ENCODE measurements at places on chromosomes 12 and 14. TPM values are rescaled to one million over a fixed set of nuclear protein-coding genes. Genes with fewer than 3 reads are reported as not detected.
A peak's percentile ranks its signal among the peaks of the same experiment; 100 is the strongest.

GYS2 gene
- 0.42 TPM for polyA plus RNA-seq

WASHC4 gene
- 83.0 TPM for polyA plus RNA-seq

CLMN gene
- polyA plus RNA-seq: 12.6 TPM

ADAMTS20 gene
- polyA plus RNA-seq: 0.24 TPM

SIX6 gene
- not detected for polyA plus RNA-seq

RTL1 gene
- 0.13 TPM for polyA plus RNA-seq

C12orf50 gene
- polyA plus RNA-seq: 0.39 TPM

EIF2S3B gene
- polyA plus RNA-seq: 1.9 TPM

GRCh38 chr12:46549527-46550265 is 177.1 kb upstream of the SLC38A2 start:
- no peak for DNase-seq

DNA sequence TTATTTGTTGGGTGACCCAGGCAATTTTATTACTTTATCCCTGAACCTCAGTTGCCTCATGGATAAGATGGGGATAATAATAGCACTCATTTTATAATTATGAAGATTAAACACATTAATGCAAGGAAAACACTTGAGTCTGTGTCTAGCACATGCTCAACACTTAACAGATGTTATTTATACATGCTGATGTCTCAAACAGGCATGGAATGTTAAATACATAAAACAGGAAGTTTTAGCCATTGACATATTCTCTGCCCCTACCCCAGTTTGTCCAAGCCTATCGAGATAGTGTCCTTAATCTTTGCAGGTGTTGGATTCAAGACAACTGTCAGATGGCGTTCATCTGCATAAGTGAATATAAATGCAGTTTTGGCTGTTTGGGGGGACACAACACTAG is 109.8 kb downstream of the SCAF11 start:
- no peak for DNase-seq

- no peak for DNase-seq
Measured at GRCh38 chr14:34007902-34008301, 57.0 kb upstream of the EGLN3 start.

- peak; percentile 90 for DNase-seq
Measured at GRCh38 chr14:68627868-68628604, 164.8 kb downstream of the ZFP36L1 start.

GRCh38 chr12:122866379-122866778 is 29.5 kb downstream of the VPS37B start:
- peak; percentile 17 for DNase-seq

DNA sequence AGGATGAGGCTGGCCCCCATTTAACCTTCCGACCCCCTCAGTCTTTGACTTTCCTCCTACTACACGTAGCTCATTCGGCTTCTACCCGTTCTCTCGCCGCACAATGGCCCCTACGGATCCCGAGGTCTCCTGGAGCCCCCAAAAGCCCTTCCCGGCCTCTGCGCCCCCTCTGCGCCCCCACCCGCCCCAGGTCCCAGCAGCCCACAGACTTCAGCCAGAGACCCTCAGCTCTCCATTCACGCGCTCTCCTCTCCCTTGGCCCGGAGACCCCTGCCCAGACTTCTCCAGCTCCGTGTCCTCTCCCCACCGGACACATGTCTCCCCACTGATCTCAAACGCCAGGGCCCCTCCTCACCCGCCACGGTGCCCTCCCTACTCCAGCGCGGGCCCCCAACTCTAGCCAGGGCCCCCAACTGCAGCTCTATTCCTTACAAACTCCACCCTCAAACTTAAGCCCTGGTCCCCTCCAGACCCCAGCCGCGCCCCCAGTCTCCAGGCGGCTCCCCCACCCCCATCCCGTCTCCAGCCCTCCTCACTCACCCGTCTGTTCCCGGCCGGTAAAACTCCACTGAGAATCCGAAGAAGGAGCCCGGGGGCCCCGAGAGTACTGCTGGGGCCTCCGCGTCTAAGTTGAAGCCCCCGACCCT is 502 bp downstream of the ITGA5 start:
- DNase-seq: no peak

GRCh38 chr14:93736378-93737014 is 51.8 kb downstream of the PRIMA1 start:
- DNase-seq: no peak

DNA sequence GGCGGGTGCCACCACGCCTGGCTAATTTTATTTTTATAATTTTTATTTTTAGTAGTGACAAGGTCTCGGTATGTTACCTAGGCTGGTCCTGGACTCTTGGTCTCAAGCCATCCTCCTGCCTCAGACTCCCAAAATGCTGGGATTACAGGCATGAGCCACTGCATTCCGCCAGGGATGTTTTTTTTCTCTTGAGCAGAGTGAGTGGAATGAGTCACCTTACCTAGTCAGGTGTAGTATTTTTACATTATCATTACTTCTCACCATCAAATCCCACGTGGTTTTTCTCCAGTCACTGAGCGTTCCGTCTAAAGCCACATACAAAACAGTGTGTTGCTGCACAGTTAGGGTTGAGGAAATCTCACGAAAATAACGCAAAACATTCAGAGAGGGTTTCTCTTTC is 870 bp upstream of the TBPL2 start:
- no peak for DNase-seq

GRCh38 chr14:31209605-31210004 is 2.0 kb upstream of the HECTD1 start:
- DNase-seq: no peak

- DNase-seq: peak; percentile 76
Measured at GRCh38 chr12:132270969-132271754, 58.2 kb downstream of the GALNT9 start.

DNA sequence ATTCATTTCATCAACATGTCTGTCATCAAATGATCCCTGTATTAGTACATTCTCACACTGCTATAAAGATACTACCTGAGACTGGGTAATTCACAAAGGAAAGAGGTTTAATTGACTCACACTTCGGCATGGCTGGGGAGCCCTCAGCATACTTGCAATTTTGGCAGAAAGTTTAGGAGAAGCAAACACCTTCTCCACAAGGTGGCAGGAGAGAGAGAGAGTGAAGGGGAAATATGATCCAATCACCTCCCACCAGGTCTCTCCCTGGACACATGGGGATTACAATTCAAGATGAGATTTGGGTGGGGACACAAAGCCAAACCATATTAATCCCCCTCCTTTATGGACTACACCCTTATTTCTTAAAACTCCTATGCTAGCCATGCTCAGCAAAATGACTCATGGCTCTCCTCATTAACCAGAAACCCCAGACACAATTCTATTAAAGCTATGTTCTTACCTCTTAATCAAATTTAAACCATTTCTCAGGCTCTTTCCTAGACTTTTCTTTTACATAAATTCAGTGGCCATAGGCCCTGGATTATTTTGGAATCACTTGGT is 932.3 kb downstream of the FLRT2 start:
- DNase-seq: no peak

DNA sequence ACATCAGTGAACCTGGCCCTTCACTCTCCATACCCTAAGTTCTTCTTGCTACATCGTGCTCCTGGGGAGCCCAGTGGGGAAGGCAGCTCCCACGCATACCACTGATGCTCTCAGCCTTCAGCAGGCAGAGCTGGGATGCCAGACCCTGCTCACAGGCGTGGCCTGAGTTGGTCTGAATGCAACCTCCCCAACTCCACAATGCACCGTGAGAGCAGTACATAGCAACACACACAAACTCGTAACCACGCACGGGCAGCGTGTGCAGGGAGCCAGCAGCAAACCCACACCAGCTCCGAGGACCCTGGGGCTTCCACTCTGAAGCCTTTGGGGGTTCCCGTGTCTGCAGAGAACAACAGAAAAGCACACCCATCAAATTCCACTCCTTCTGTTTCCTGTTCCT is 37.3 kb downstream of the ANO2 start:
- no peak for DNase-seq

DNA sequence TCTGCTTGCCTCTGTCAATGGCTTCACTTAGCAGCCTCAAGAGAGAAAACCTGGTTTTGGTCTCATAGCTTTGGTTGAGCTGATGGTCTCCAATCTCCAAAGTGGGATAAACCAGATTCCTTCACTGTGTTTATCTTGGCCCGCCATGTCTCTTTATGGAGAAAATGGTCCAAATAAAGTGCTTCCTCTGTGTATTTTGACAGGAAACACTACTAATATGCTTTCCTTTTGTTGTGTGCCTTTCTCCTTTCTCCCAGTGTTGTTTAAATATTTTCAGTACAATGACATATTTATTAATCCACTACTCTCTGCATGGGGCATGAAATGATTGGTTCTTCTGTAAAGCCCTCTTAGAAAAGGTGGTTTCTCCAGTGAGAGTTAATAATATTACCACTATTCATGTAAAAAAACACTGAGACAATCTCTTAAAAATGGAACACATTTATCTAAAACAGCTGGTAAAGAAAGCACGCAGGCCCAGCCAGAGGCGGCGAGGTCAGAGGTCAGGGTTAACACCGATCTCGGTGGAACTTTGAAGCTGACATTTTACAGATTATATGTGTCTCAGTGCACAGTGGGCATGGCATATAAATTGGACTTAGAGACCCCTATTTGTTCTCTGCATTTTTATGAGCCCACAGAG is 24.2 kb downstream of the TMEM30B start:
- no peak for DNase-seq

DNA sequence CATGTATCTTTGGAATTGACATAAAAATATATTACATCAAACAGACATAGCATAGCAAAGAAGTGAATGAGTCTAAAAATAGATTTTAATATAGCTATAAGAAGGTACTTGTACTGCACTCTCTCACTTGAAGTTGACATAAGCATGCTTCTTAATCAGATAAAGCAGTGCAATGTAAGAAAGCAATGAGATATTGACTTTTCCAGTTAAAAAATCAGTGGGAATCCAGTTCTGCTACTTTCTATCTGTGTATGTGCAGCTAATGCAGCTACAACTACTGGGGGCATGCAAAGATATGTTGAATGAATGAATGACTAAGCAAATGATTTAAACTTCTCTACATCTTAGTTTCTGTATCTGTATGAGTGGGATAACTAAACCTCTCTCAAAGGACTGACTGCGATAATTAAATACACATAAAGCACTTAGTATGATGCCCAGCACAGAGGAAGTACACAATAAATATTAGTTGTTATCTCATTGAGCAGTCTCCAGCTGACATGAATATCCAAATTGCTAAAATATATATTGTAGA is 10.3 kb downstream of the WASHC3 start:
- no peak for DNase-seq

DNA sequence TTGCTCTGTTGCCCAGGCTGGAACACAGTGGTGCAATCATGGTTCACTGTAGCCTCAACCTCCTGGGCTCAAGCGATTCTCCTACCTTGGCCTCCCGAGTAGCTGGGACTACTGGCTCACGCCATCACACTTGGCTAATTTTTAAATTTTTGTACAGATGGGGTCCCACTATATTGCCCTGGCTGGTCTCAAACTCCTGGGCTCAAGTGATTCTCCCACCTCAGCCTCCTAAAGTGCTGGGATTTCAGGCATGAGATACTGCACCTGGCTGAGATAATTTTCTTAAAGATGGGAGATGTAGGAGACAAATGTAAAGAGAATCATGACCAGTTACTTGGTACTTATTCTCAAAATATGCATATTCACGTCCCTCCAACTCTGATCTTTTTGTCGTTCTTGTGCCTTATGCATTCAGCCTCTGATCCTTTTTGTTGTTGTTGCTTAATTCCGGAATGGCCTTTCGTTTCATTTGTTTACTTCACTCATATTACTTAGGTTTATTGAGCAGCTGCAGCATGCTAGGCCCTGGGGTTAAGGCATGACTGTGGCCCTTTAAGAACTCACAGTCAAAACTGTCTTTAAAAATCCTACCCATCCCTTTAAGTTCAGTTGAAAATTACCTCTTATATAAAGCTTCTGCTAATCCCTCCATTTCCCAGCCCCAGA is 8.9 kb downstream of the RBMS2 start:
- no peak for DNase-seq

All from left lung (tissue), 14 donors.